RCC 7860 (cell line): ENCODE measurements at places on chromosomes 7 and 10.

- DNase-seq, result peak; percentile 94
These were observed at the start of gene BRAT1 for GRCh38 chr7:2555121-2556052. Gene BRAT1 (minus strand): TSS chr7:2555524. CDS start chr7:2554431, 1,093 bp downstream.

DNA sequence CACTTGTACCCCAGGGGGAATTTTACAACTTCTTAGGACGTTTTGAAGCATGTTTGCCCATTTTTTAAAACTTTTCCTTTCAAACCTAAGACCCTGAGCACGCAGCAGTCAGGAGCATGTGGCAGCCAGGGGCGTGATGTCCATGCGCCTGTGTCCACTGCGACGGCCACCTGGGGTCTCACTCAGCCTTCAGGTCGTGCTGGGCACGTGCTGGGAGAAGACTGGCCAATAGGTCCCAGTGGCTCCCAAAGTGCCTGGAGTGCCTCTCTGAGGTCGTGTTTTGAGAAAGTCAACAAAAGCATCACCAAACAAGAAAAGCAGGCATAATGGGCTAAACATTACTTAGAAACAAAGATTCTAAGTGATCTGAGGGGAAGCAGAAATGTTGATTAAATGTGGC lies 14.8 kb downstream of the LRRC27 start:
- no peak for DNase-seq

- DNase-seq, result no peak
These were observed 7.4 kb upstream of the CDK6 start for GRCh38 chr7:92843781-92844180.

- peak; percentile 63 for DNase-seq
These were observed 139.9 kb downstream of the EGFR start for GRCh38 chr7:55158541-55159382.

GRCh38 chr7:127322351-127322750 lies 69.6 kb upstream of the GRM8 start:
- DNase-seq, result no peak

GRCh38 chr10:119608316-119609155 lies 11.8 kb upstream of the TIAL1 start:
- DNase-seq, result peak; percentile 13

DNA sequence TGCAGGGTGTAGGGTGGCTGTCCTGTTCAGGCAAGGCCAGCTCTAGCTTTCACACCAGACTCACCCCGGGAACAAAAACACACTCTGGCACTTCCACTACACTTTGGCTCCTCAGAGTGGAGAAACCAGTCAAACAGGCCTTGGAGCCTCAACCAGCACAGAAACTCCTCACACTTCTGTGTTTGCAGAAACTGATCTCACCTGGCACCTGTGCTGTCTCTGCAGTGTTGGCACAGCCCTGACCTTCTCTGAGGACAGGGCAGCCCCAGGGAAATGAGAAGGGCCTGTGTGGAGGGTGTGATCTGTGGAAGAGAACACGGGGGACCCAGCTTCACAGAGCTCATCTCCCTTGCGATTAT lies 4.1 kb upstream of the CALML5 start:
- DNase-seq, result no peak

GRCh38 chr10:77285529-77286182 lies 352.0 kb downstream of the KCNMA1 start:
- DNase-seq, result no peak

DNA sequence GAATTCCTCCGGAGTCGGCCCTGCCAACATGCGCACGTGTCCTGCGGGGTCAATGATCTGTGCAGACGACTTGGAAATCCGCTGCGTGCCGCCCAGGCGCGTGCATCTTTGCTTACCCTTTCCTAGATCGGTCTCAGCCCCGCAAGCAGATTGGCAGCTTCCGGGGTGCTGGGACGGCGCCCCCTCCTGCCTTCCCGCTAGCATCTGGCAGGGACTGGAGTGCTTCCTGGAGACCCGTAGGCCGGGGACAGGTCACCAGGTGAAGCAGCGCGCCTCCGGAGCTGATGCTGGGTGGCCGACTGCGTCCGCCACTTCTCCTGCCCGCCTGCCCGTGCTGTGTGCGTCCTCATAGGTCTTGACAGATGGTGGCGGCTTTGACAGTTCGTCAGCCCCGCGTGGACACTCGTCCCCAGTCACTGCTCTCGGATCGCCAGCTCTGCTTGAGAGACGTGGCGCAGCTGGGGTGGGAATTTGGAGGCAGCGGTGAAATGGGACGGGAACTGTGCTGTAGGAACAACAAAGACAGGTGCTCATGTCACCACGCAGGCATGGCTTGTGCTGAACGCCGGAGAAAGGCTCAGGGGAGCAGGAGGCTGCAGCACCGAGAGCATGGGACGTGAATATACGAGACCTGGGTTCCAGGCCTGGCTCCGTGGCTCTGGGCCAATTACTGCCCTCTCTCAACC lies 21.9 kb upstream of the KCNK18 start:
- no peak for DNase-seq

GRCh38 chr7:5692112-5692844 lies 89.2 kb downstream of the RNF216 start:
- DNase-seq, result peak; percentile 93

- DNase-seq, result peak; percentile 93
These were observed 94.0 kb upstream of the ZMIZ1 start for GRCh38 chr10:78974617-78975317.
